Stimulated activated CD4-positive, alpha-beta T cell treated with anti-CD3 and anti-CD28 coated beads, Interleukin-4, amount 100 ng/mL, for 48 hours (primary cell): ENCODE measurements at places on chromosomes 11 and 22.

GRCh38 chr11:120224972-120225909 is 14.4 kb downstream of the OAF start:
- no peak for DNase-seq

GRCh38 chr22:37747080-37747714 is 50.3 kb downstream of the TRIOBP start:
- DNase-seq = no peak

GRCh38 chr11:38226684-38227083 is 1628.6 kb upstream of the RAG2 start:
- no peak for DNase-seq

GRCh38 chr11:130614591-130614990 is 166.1 kb downstream of the ADAMTS15 start:
- DNase-seq = no peak

GRCh38 chr11:1263010-1263409 is 40.1 kb downstream of the MUC5B start:
- no peak for DNase-seq

GRCh38 chr22:22342697-22343580 is 98.4 kb downstream of the VPREB1 start:
- peak; percentile 55 for DNase-seq

- DNase-seq = no peak
Measured at GRCh38 chr11:82663535-82663934, 70.1 kb downstream of the FAM181B start.

DNA sequence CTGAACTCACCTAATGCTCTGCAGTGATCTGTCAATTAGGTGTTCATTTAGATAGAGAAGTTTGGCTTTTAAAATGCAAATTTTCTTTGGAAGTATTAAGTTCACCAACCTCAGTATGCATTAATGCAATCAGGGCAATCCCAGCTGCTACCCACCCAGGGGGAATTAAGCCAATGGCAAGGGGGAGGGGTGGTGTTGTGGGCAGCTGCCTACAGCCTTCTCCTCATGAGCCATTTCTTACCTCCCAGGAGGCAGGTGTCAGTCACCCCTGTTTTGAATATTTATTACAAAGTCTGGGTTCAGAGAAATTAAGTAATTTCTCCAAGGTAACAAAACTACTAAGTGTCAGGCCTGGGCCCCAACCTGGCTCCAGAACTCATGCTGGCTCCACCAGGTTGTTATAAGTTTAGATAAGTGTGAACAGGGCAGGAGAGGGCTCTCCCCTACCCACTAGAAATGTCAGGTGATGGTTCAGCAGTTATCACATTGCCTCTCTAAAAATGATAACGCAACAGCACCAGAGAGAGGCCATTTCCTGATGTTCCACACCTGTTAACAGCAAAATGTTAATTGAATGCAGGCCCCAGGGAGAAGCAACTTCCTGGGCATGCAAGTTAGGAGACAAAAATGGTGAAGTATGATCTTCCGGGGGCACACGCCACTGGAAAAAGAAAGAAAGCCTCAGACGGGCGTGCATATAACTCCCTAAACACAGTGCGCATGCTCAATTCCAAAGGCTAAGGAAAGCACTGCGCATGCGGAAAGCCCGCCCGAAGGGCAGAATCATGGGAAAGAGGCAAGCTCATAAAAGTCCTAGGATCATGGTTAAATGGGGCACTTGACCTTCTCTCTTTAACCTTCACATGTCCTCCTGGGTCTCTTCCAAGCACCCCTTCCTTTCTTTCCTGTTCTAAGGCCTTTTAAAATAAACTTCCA is 35.4 kb upstream of the GNAZ start:
- no peak for DNase-seq

DNA sequence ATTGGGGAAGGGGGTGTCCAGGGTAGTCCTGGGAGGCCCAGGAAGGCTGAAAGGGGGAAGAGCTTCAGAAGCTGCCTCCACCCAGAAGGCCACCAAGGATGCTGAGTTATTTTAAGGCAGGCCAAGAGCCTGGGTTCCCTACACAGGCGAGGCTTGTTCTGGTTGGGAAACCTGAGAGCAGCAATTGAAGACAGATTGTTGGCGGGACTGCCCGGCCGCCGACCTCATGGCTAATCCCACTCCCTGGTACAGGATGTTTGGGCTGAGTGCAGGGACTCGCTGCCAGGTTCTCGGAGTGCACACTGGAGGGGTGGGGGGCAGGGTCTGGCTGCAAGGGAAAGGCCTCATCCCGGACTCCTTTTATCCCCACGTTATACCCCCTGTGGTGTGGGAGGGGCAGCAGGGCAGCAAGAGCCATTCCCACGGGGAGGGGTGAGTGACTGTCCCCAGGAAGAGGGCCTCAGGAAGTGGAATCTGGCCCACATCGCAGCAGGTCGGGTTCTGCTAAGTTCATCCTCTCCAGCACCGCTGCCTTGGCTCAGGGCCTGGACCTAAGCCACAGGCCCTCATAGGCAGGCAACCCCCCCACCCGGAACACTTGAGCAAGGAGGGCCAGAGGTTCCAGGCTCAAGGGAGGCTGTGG is 43.6 kb upstream of the PRR5 start:
- DNase-seq = no peak

- DNase-seq = no peak
Measured at GRCh38 chr11:100939571-100939970, 190.0 kb downstream of the PGR start.

GRCh38 chr11:114017723-114018122 is 41.8 kb upstream of the ZBTB16 start:
- no peak for DNase-seq

DNA sequence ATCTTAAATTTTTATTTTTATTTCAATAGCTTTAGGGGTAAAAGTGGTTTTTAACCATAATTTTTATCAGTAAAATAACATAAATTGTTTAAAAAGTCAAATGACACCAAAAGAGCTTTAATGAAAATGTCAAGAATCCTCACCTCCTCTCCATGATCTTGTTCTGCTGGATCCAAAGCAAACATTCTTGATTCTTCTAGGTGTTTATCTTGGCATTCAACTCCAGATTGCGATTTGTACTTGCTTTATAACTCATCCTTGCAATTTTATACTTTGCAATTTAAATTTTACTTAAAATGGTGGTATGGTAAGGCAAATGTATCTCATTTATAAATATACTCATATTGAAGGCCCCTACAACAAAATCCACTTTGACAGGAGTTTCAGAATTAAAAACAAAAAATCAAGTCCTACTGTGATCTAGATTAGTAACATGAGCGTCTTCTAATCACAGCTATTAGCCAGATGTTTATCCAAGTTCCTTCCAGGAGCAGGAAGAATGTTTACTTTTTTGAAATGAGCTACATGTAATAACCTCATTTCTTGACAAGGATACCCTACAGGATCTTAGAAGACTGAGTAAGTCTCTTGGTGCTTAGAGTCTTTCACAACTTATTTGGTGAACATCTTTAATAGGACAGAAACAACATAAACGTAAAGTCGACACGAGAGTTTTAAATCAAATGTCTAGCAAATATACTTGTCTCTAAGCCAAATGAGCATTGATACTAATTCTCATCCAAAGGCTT is 72.4 kb upstream of the CARD18 start:
- DNase-seq = no peak

- DNase-seq = peak; percentile 61
Measured at GRCh38 chr11:73335204-73335923, 27.3 kb downstream of the ARHGEF17 start.

GRCh38 chr11:75768909-75769771 is 562 bp downstream of the DGAT2 start:
- no peak for DNase-seq

DNA sequence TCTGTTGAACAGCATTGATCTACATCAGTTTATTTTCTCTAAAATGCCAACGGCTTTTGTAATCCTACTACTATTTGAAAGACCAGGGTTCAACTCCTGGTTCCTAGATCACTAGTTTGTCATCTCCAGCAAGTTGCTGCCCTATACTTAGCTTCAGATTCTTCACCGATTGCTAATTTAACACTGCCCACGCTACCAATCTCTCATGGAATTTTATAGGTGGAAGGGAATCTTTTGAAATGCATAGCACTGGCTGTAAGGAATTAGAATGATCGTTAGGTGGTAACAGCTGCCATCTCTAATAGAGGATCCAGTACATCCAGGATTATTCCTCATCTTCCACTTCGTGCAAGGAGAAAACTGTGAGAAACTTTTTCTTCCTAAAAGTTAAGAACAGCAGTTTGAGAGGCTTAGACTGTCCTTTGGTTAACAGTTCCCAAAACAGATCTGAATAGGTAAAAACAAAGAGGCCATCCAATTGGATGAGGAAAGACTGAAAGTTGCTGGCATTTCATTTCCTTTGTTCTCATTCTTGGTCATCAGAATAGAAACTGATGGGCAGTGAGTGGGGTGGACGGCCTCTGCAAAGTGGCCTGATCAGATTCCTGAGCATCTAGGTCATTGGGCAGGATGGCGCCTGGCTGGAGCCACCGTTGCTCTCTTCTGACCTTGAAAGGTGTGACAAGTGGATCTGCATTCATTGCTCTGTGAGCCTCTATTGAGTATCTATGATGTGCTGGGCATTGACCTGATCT is 236.3 kb upstream of the SORL1-AS1 start:
- no peak for DNase-seq

DNA sequence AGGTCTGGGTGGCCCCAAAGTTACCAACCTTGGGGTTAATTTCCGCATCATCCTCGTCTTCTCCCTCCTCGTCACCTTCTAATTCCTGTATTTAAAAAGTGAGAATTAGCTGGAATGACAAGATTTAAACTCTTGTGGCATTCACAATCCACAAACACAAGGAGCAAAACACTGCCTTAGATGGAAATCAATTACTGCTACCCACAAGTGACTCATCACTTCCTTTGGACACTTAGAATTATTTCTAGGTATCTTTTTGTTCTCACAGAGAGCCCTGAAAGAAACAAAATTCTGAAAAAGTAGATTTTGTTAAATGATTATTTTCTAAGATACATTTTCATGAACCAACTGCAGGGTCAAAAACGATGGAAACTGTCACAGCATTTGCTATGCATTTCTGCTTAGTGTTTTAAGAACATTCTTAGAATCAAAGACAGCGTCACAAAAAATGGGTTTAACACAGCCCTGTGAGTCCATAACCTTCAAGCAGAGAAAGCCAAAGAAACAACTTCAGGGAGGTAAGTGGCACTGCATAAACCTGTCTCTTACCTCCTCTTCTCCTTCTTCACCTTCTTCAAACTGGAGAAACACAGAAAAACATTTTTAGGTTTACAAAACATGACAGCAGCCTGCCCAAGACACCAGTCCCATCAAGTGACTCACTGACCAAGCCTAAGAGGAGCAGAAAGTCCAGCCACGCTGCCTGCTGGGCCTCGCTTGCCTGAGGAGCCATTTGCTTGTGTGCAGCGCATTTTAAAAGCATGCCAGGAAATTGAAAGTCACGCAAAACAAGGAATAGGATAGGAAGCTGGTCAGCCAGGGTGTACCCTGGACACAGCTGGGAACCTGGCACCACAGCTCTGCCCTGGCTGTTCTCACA is 22.3 kb upstream of the PHLDA2 start:
- DNase-seq = no peak

GRCh38 chr11:83034673-83035014 is 37.1 kb downstream of the RAB30 start:
- DNase-seq = no peak

DNA sequence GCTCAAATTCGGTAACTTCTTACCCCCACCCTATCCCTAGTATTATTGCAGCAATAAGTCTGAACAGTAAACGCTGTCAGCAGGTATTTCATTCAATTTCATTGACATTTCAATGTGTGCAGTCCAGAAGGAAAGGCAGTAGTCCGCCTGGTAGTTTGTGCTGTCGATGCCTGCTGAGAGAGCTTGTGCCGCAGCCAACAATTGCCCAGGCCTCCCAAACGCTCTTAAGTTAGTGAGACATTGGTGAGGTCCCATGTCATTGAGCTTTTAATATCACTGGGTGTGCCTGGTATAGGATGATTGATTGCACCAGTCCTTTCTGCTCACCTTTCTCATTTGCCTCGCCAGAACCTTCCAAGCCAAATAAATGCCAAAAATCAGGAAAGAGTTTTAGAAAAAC is 28.1 kb downstream of the ALKBH3 start:
- DNase-seq = no peak

DNA sequence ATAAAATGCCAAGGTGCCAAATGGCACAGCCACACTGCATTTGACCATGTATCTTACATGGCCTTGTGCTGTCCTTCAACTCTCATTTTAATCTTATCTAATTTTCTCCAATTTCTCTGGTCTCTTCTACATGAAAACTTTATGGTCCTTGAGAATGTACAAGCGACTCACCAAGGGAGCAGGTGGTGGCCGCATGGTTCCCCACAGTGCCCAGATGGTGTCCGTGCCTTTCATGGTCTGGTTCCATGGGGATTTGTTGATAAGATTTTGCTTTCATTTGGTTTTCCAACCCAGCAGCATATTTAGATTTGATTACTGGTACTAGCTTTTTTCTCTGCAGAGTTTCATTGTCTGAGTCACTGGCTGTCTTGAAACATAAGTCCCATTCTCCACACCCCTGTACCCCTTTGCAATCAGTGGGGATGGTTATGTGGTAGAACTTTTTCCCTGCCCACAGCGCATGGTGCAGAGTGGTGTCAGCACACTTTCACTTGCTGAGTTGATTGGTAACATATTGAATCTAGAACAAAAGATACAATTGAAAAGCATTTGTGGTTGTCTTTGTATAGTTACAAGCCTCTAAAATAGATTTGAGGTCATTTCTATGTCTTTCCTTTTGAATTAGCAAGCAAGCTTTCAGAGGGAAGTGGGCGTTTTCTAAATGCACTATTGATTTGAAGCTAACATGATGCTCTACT is 24.1 kb downstream of the ZNRF3 start:
- DNase-seq = peak; percentile 52

DNA sequence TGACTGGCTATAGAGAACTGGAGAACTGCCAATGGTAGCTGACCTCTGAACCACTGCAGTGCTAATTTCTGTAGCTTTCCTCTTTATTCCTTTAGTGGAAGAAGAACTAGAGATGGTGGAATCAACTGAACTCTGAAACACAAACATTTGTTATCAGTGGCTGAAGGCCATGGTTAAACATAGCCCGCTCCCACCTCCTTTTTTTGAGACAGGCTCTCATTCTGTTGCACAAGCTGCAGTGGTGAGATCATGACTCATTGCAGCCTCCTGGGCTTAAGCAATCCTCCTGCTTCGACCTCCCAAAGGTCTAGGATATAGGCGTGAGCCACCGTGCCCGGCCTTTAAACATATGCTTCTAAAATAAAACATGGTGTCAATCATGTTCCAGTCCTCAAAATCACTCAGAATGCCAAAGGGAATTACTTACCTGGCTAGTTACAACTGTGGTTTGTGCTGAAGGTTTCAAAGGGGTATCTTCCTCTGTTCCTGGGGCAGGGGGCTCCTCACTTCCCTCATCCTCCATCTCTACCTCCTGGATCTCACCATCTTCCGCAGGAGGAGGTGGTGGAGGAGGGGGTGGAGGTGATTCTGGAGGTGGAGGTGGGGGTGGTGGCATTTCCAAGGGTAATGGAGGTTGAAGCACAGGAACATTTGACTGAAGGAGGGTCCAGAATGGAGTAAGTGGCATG is 9.0 kb upstream of the AGBL2 start:
- no peak for DNase-seq

- no peak for DNase-seq
Measured at GRCh38 chr22:47996446-47996857, 1234.0 kb downstream of the TBC1D22A start.

DNA sequence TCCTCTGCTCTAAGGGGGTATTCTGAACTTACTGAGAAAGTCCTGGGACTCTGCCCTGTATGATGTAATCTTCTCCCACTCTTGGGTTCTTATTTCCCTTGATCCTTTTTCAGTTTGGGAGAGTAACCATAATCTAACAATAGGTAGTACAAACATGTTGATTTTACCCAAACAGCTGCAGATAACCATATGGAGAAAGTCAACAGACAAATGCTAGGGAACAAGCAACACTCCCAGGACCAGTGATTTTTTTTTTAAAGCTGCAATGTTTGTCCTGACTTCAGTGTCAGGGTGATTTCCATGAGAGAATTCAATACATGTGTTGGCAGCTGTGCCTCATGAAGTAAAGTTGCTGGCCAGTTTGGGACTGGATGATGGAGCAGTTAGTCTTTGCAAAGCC is 156.5 kb downstream of the FCHSD2 start:
- no peak for DNase-seq
